ENCODE measurements at places on chromosomes 6 and 20. TPM values are rescaled to one million over a fixed set of nuclear protein-coding genes. Genes with fewer than 3 reads are reported as not detected.
A peak's percentile ranks its signal among the peaks of the same experiment; 100 is the strongest.

DNA sequence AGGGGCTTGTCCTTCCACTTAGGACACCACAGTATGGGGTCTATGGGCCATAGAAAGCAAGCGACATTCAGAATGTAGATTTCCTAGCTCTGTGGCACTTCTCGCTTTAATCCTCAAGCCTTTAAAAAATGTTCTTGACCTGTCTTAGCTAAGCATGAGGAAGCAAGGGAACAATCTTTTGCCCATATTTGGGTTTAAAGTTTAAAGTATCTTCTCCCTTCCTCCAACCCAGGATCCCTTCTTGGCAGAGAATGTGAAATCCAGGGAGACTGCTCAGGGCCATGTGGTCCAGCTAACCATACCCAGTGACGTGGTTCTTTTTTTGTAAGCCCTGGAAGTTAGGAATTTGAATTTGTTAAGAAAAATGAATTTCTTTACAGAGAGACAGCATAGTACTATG is 289.9 kb downstream of the BTBD9 start:
- no peaks in the 10 kb centered on the region for H3K36me3 ChIP-seq
- no peaks in the 10 kb centered on the region for H3K4me1 ChIP-seq
- H3K4me3 ChIP-seq, result no peak overlapping the region
- no peak overlapping the region for H3K27ac ChIP-seq

DNA sequence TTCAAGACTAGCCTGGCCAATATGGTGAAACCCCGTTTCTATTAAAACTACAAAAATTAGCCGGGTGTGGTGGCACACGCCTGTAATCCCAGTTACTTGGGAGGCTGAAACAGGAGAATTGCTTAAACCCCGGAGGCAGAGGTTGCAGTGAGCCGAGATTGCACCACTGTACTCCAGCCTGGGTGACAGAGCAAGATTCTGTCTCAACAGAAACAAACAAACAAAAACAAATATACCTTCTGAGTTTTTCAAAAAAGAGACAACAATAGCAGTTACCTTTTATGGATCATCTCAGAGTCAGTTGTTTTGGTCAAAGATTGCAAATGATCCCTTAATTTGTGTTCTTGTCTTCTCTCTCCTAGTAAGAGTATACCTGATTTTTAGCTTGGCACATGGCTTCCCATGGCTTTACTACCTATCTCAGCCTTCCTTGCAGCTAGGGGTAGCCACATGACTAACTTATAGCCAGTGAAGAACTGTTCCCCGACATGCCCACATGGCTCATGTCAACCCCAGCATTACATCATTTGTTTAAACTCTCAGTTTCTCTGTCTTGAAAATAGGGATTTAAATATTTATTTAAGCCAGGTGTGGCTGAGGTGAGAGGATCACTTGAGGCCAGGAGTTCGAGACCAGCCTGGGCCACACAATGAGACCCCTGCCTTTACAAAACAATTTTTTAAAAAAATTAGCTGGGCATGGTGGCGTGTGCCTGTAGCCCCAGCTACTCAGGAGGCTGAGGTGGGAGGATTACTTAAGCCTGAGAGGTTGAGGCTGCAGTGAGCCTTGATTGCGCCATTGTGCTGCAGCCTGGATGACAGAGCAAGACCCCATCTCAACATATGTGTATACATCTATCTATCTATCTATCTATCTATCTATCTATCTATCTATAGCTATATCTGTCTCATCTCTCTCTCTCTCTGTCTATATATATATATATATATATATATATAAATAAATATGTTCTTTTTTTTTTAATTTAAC is 25.0 kb upstream of the SLC9A8 start:
- H3K27ac ChIP-seq, result no peak overlapping the region
- H3K27me3 ChIP-seq, result peaks cover 22% of the 10 kb centered on the region
- peaks cover 18% of the 10 kb centered on the region for H3K4me1 ChIP-seq
- no peak for DNase-seq
- no peaks in the 10 kb centered on the region for H3K36me3 ChIP-seq

- H3K4me1 ChIP-seq, result no peaks in the 10 kb centered on the region
- H3K4me3 ChIP-seq, result no peak overlapping the region
- H3K36me3 ChIP-seq, result no peaks in the 10 kb centered on the region
Measured at GRCh38 chr6:159254186-159254585, 85.0 kb downstream of the FNDC1 start.

DNA sequence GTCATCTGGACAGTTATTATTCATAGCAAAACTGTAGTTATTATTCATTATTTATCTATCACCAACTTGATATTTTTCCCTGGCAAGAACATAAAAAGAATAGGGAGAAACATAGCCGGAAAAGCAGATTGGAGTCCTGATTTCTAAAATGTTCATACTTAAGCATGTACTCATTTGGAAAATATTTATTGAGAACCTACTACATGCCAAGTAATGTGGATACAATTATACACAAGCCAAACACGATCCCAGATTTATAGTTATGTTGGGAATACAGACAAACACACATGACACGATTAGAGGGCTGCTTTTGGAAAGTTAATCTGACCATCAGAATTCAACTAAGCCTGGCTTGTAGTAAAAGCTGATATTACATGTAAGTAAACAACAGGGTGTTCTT is 30.7 kb downstream of the ARHGAP18 start:
- H3K4me3 ChIP-seq, result no peak overlapping the region
- H3K4me1 ChIP-seq, result peaks cover 28% of the 10 kb centered on the region
- no peaks in the 10 kb centered on the region for H3K27me3 ChIP-seq

- H3K36me3 ChIP-seq, result no peaks in the 10 kb centered on the region
- peaks cover 30% of the 10 kb centered on the region for H3K27me3 ChIP-seq
- peak; percentile 87 for DNase-seq
- peak within 1 kb of the TSS; percentile 83 for H3K4me3 ChIP-seq
Measured at GRCh38 chr6:87407901-87408720, at the start of gene CFAP206. CFAP206 (plus strand) TSS chr6:87407972; CDS start chr6:87409840, 1,868 bp downstream.

The TMEM30A gene
- 51.5 TPM for total RNA-seq

Data from activated naive CD8-positive, alpha-beta T cell treated with anti-CD3 and anti-CD28 coated beads, Interleukin-2, amount 10 ng/mL, durations not matched to agents 7 days and 5 days (primary cell).